ENCODE measurements at places on chromosomes 13 and 19. TPM values are rescaled to one million over a fixed set of nuclear protein-coding genes. Genes with fewer than 3 reads are reported as not detected.

GRCh38 chr19:30066781-30067759 lies 125.0 kb downstream of the URI1 start:
- peak; percentile 64 for DNase-seq

DNA sequence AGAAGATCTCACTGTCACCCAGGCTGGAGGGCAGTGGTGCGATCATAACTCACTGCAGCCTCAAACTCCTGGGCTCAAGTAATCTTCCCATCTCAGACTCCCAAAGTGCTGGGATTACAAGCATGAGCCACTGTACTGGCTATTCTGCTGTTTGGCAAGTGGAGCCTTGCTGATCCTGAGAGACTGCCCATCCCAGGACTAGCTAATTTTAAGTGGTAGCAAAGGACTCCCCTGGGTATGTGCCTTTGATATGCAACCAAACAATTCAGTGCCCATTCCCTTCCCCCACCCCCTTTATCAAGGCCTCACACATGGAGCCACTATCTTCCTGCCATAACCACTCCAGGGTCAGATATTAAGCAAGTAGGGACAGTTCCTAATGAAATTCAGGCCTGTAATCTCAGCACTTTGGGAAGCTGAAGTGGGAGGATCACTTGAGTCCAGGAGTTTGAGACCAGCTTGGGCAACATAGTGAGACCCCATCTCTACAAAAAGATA lies 17.0 kb upstream of the ZNF460 start:
- no peak for DNase-seq

GRCh38 chr13:112193463-112194166 lies 126.7 kb downstream of the SOX1 start:
- DNase-seq, result no peak

The ZNF730 gene
- total RNA-seq, result 1.0 TPM

The MYO1F gene
- total RNA-seq, result 19.1 TPM
